ENCODE measurements at places on chromosomes 11 and 22. TPM values are rescaled to one million over a fixed set of nuclear protein-coding genes. Genes with fewer than 3 reads are reported as not detected.

The SLC7A4 gene
- not detected for total RNA-seq

The TBX10 gene
- total RNA-seq: not detected

The BCR gene
- 66.3 TPM for total RNA-seq

The KCNJ11 gene
- total RNA-seq: not detected

The KCTD14 gene
- total RNA-seq: not detected

The MEI1 gene
- 106 TPM for total RNA-seq

The TTC28 gene
- total RNA-seq: 2.7 TPM
